GM12892 (cell line): ENCODE measurements at places on chromosomes 12 and 14.

DNA sequence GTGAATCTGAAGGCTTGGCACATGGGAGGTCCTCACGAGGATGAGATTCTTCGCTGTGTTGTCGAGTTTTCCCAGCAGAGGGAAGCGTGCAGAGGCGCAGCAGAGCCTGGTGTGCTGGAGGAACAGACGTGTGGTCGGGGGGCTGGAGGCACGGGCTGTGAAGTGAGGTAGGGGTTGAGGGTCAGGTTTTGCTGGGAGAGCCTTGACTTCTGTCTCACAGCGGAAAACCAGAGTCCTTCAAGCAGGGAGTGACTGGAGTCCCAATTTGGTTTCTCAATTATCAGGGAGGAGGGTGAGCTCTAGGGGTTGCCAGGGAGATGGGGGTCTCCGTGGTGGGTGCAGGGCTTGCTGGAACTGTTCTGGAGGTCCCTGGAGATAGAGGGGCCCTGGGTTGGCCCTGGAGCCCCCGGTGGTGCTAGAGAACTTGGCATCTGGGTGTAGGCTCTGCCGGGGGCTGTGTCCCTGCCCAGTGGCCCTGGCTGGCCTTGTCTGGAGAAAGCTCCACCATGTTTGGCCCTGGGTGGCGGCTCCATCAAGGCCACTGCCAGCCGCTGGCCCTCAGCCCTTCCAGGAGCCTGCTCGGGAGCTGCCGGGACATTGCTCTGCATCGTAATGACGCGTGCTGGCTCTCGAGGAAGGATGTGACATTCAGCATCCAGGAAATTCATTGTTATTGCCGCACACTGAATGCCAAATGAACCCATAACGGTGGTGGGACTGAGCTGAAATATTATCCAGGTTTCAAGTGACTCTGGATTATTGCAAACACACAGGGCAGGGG is 215.7 kb downstream of the KIF26A start:
- no peak for DNase-seq

- DNase-seq, result peak; percentile 31
These were observed 16.4 kb upstream of the PUS1 start for GRCh38 chr12:131912518-131913274.

DNA sequence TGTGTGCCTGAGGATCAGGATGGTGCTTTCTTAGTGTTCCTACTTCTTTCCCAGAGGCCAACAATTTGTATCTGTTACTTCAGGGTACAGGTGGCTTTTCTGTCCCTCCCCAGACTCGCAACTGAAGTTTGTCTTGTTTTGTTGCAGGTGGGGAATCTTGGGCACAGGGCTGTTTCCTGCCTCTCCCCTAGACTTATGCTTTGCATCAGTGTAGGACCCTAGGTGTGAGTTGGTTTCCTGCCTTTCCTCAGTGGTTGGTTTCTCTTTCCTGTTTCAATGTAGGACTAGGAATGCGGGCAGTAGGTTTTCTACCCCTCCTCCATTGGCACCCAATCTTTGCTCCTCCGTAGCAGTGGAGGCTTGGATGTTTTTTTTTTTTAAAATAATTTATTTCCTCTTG is 87.0 kb downstream of the TRMT5 start:
- no peak for DNase-seq

GRCh38 chr14:93012951-93013719 is 90.2 kb downstream of the CHGA start:
- DNase-seq, result no peak

- DNase-seq, result no peak
These were observed 1004.4 kb downstream of the AACS start for GRCh38 chr12:126069549-126070165.

DNA sequence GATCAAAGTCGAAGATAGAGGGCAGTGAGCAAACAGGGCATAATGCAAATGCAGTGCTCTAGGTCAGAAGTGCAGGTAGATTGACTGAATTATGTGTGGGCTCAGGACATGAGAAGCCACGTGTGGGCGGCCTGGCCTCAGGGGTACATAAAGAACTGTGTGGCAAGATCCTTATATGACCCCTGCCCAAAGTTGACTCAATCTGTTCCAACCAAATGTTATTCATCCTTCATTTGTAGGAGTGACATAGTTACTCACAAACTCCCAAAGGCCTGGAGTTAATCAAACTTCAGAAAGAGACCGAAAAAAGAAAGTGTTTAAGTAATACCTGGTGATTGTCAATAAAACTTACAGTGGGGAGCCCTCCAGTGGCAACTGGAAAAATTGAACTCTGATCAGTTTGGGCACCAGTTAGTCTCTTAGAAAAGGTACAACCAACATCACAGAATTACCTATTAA is 150.4 kb upstream of the FAR2 start:
- no peak for DNase-seq

DNA sequence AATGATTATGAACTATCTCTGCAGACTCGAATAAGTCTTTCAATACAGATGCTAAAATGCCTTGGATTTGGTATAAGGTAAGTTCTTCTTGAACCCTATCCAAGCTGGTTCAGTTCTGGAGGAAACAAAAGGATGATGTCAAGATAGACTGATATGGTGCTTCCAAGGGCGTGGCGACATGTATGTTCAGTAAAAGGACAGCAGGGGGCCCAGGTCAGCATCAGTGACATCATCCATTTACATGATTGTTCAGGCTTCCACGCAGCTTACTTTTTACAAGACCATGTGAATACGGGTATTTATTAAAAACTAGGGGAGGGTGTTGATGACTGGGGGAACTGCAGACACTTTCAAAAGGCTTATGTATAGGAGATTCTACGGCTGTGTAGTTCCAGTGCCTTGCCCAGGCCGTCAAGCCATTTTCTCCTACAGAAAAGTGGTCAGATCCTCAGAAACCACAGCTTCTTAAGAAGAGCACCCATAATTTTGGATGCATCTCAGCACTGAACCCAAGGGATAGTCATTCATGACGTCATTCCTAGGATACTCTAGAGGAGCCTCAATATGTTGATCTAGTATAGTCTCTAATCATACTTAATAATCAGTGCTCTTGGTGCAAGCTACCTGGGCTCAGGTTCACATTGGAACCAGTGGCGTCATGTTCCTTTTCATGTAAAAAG is 527.7 kb downstream of the FUT8 start:
- DNase-seq, result no peak

- DNase-seq, result peak; percentile 54
These were observed at the start of gene SMOC1 for GRCh38 chr14:69879175-69880043. Gene SMOC1, plus strand, starts transcription at chr14:69879416. Its CDS starts 263 bp downstream, at chr14:69879679.

DNA sequence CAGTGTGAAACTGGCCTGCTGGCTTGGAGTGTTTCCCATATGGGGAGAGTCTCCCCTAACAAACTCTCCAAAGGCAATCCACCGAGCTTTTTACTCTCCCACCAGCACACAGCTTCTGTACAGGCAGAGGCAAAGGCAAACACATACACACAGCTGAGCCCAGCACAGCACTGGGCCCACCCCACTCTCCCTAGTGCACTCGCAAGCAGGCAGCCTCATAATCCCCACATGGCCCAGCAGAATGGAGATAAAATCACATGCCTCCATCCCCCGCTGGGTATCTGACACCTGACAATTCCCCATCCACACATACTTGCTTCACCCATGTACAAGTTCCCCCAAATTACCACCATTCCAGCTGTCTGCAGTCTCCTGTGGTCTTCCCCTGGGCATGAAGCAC is 3.4 kb downstream of the HOXC12 start:
- DNase-seq, result no peak

GRCh38 chr14:102325791-102326345 is 6.3 kb downstream of the ZNF839 start:
- no peak for DNase-seq

DNA sequence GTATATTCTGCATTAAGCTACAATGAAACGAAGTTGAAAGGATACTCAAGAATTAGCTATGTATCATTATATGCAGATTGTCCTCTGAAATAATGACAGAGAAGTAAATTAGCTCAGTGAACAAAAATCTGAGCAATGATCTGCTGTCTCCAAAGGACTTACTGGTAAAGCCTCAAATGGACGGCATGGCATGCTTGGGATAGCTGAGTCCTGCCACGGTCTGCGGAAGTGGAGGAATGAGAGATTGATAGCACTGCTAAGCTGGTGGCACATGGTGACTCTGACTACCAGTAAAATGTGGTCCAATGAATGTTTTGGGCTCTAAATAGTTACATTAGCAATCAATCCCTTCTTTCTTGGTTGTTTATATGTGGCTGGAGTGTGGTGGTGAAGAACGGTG is 3.7 kb upstream of the DENND5B start:
- DNase-seq, result no peak

- no peak for DNase-seq
These were observed 41.5 kb downstream of the APAF1 start for GRCh38 chr12:98686603-98687002.

GRCh38 chr12:16224196-16224595 is 53.3 kb downstream of the SLC15A5 start:
- no peak for DNase-seq

DNA sequence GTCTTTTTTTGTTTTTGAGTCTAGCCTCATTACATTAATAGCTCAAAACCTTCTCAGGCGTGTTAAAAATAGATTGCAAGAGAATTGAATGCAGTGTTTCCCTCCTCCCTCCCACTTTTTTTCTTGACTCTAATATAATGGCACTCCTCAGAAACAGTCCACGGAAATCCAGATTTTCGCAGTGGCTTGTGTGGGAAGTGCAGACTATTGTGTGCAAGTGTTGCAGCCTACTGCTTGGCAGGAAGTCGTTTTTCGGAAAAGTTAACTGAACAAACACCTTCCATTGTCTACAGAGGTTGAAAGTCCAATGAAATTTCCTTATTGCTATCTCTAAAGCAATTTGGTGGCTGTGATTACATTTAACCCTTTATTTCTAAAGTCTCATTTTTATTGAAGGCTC is 147.9 kb upstream of the E2F7 start:
- no peak for DNase-seq

DNA sequence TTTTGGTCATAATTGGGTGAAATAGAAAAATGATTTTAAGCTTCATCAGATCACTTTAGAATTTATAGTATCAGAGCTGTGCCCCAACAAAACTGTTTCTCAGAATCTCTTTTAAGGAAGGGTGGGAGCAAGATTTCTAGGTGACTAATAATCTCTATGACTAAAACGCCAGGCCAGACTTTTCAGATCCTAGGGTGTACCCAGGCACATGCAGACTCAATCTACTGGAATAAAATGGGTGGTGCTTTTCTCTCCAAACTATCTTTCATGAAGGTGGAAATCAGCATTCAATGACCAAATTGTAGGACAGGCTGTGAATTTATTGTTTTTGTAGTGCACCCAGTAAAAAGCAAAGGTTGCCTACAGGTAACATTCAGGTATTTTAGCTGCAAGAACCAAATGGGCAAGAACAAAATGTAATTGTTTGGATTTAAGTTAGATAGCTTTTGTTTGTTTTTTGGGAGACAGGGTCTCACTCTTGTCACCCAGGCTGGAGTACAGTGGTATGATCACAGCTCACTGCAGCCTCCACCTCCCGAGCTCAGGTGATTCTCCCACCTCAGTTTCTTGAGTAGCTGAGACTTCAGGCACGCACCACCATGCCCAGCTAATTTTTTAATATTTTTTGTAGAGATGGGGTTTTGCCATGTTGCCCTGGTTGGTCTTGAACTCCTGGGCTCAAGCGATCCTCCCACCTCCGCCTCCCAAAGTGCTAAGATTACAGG is 49.5 kb downstream of the PPP2R5C start:
- no peak for DNase-seq

DNA sequence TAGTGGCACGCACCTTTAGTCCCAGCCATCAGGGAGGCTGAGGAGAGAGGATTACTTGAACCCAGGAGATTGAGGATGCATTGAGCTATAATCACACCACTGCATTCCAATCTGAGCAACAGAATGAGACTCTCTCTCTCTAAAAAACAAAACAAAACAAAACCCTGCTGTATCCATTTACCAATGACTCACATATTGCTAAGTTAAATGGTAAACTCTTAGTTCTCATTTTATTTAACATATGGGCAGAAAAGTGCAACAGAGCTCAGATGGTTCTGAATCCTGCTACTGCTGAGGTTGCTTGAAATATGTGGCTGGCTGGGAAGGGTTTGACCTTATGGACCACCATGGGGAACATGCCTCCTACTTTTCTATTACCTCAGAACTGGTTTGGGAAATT is 33.7 kb upstream of the CCNT1 start:
- no peak for DNase-seq

DNA sequence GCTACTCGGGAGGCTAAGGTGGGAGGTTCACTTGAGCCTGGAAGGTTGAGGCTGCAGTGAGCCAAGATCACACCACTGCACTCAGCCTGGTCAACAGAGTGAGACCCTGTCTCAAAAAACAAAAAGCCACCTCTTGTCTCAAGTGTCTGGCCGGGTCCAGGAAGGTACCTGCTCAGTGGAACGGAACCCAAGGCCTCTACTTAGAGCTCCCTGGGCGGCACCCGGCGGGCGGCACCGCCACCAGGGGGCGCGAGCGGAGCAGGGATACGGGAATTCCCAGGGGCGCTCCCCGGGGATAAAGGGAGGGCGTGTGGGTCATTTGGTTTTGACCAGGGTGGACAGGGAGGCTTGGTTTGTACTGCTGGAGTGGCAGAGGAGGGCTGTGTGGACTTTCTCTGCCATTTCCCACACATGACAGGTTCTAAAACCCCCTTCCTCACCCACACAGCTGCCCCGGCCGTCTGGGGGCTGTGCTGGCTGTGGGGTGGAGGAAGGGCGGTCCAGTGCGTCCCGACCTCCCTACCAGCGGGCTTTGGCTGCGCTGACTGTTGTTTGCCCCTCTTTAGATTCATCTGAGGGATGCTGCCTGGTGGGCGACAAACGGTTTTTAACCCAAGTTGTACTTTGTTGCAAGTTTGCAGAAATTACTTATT is 91.4 kb downstream of the SETD3 start:
- peak; percentile 50 for DNase-seq

GRCh38 chr12:18703911-18704310 is 33.9 kb downstream of the PLCZ1 start:
- no peak for DNase-seq

- DNase-seq, result no peak
These were observed 141.0 kb downstream of the PAH start for GRCh38 chr12:102776041-102776440.

- DNase-seq, result no peak
These were observed 44.4 kb downstream of the SLC8B1 start for GRCh38 chr12:113290506-113290905.

- DNase-seq, result no peak
These were observed 161.3 kb downstream of the CPNE8 start for GRCh38 chr12:38744041-38744440.

- no peak for DNase-seq
These were observed 302 bp downstream of the CCDC38 start for GRCh38 chr12:95942101-95942523.

GRCh38 chr14:32908196-32909084 is 30.2 kb upstream of the NPAS3 start:
- no peak for DNase-seq

DNA sequence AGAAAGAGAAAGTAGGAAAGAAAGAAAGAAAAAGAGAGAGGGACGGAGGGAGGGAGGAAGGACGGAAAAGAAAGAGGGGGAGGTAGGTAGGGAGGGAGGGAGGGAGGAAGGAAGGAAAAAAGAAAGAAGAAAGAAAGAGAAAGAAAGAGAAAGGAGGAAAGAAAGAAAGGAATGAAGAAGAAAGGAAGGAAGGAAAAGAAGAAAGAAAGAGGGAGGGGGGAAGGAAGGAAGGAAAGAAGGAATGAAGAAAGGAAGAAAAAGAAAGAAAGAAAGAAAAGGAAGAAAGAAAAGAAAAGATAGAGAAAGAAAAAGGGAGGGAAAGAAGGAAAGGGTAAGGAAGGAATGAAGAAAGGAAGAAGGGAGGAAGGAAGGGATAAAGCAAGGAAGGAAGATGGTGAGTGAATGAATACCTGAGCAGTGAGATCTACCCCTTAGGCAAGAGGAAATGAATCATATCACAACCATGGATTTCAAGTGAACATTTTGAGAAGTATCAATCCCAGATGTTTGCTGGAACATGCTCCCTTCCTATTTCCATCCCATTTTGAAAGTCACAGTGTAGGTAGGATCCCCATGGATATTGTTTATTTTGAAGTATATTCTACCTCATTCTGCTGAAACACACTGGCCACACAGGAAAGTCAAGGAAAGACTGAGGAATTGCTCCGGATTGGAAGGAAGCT is 639.4 kb upstream of the TBX3 start:
- no peak for DNase-seq
